NCI-H2029 (cell line): ENCODE measurements at places on chromosomes 13 and 19.

DNA sequence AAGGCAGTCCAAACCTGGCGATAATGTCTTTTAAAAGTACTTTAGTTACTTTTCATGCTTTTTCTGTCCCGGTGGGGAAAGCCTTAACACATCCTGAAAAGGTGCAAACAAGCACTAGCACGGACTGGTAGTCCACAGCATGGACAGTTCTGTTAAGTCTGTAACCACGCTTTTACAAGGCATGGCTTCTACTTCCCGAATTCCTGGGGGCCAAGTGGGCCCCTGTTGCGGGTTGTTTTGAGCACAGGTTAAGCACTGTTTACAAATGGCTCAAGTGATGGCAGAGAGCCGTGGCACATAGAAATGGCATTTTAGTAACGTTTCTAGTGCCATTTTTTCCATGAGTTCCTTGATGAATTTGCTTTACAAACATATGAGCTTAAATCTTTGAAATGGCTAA lies 37.6 kb downstream of the ZNF493 start:
- no peak for DNase-seq

DNA sequence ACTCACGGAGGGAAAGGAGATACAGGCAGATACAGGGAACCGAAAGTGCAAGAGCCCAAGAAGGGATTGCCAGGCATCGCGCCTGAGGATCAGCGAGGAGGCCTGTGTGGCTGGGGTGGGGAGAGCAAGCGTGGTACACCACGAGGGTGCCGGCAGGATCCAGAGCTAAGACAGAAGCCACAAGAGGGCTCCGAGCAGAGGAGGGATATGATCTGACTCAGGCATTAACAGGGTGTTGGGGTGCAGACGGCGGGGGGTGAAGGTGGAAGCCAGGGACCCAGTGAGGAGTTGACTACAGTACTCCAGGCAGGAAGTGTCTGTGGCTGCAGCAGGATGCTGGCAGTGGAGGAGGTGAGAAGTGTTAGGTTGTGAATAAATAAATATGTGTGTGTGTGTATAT lies 5.4 kb upstream of the PPP1R37 start:
- DNase-seq, result no peak

GRCh38 chr19:41427647-41428480 lies 690 bp upstream of the B3GNT8 start:
- DNase-seq, result peak; percentile 50

- DNase-seq, result no peak
Observed at GRCh38 chr13:33383724-33384577, 98.4 kb upstream of the STARD13 start.

GRCh38 chr19:16336571-16336970 lies 11.9 kb downstream of the KLF2 start:
- no peak for DNase-seq
